IPS DF 19.7 (cell line): ENCODE measurements at places on chromosomes 4 and X.
A peak's percentile ranks its signal among the peaks of the same experiment; 100 is the strongest.

GRCh38 chrX:41781500-41781899 lies 57.5 kb downstream of the GPR82 start:
- no peak for DNase-seq

DNA sequence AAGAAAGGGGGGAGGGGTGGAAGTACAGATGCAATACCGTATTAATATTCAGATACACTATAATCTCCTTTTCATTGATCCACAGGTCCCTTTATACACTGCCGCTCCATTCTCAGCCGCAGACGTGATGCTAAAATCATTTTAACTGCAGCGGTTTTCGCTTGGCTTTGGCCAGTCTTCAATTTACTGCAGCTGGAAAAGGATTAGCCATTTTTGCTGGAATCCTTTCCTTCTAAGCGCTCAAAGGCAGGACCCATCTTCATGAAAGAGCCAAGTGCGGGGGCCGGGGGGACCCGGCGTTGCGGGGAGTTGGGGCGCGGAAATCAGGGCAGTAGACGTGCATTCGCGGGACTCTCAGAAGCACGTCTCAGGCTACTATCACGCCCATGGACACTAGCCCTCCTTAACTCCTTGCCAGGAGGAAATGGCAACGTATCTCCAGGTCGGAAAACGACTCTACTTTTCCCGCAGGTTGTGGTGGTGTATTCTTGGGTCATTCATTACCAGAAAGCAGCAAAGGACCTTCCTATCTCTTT lies 1.7 kb upstream of the PCDH10 start:
- no peak for DNase-seq

DNA sequence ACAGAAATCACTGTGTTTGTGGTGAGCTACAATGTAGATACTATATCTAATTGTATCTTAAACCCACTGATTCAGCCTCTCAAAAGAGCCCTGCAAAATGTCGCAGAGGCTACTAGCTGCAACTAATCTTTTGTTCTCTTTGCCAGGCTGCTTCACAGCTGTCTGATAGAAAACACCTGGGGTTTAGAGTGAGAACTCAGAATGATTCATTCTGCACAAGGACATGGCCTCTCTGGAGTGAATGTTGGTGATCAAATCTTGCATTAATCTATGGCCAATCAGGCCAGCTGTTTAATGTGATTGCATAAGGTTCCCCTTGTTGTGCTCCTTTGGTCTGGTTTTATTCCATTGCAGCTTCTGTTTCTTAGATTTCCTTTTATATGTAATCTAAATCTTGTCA lies 100.3 kb downstream of the EMCN start:
- DNase-seq: no peak

- no peak for DNase-seq
Measured at GRCh38 chr4:185697488-185697887, 114.5 kb downstream of the SORBS2 start.

DNA sequence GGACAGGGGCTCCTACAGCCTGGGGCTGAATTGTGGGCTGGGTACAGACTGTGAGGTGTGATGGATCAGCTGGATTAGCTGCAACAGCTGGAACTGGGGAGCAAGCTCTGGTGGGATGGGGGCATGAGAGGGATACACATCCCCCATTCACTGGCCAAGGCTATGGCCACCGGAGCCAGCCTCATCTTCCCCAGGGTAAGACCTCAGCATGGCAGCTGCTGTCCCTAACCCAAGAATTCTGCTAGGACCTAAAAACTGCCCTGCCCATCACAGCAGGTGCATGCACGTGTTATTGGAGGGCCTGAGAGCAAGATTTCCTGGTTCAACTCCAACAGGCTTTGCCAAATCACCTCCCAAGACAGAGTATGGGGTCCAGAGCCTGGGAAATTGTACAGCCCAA lies 258.6 kb upstream of the AGTR2 start:
- DNase-seq: no peak

- no peak for DNase-seq
Measured at GRCh38 chr4:153137159-153137558, 67.1 kb upstream of the TRIM2 start.

DNA sequence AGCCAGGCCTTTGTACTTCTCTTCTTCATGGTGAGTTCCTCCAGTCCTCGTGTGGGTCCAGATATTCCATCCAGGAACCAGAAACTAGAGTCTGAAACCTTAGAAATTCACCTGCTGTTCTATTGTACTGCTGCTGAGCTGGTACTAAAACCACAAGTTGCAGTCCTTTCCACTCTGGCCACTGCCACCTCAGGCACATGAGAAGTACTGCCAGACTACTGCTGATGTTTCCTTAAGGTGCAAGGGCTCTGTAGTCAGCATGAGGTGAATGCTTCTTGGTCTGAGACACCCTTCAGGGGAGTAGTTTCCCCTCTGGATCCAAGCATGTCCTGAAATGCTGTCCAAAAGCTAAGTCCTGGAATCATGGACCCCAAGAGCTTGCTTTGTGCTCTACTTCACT lies 399.6 kb upstream of the CT83 start:
- DNase-seq: no peak

- DNase-seq: no peak
Measured at GRCh38 chrX:107728371-107729099, 47.1 kb downstream of the TSC22D3 start.

DNA sequence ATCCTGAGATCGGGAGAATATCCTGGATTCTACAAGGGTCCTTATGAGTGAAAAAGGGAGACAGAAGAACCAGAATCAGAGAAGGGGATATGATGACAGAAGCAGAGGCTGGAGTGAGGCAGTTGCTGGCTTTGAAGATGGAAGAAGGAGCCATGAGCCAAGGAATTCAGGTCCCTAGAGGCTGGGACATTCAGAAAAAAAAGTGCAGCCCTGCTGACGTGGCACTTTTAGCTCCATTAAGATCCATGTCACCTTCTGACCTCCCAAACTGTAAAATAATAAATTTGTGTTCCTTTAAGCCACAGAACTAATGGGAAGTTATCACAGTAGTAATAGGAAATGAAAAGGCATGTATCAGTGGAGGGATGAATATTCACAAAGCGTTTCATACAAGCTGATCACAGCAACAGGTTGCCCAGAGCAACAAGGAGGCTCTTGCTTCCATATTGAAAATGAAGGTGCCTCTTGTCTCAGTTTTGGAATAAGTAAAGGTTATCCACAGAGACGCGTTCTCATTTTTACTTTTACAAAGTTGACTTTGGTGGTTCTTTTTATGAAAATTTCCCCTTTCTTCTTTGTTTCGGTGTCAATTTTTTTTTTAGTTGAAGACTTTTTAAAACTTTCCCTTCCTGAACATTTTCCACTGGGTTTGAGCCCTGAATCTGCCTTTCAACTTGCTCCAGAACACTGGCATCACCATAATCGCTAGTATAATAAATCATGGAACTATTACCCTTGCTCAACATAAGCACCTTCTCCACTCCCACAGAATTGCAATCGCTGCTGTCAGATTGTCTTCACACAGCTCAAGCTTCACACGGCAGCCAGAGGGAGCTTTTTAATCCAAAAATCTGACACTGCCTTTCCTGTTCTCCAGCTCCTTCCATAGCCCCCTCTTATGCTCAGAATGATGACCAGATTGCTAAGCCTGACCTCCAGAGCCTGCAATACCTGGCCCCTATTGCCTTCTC lies 127.6 kb upstream of the RBPJ start:
- no peak for DNase-seq

DNA sequence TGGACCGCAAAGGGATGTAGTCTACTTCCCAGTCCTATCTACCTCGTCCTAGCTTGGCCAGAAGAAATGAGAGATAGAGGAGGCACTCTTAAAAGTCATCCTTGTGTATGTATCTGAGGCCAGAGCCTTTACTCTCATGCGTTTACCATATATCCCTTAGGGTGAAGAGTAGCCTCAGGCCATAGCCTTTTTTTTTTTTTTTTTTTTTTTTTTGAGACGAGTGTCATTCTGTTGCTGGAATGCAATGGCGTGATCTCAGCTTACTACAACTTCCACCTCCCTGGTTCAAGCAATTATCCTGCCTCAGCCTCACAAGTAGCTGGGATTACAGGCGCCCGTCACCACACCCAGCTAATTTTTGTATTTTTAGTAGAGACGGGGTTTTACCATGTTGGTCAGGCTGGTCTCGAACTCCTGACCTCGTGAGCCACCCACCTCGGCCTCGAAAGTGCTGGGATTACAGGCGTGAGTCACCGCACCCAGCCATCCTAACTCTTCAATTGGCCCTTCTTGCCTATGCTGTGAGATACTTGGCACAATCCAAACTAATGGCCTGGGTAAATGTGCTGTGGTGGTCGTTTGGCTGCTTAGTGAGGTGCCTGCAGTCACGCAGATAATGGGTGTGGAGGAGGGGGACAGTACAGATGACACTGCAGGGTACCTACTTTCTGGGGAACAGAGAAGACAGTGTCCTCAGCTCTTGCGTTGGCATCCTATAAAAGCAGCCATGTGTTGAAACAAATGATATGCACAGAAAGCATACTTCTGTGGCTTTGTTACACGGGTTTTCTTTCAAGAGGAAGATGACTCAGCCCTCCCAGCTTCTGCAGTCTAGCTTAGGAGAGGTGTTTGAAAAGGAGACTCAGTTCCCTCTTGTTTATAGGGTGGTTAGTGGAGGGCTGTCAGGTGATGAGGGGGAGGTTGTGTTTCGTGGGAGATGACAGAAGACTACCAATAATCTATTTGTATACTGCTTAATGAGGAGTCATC lies 10.4 kb upstream of the DGAT2L6 start:
- no peak for DNase-seq

DNA sequence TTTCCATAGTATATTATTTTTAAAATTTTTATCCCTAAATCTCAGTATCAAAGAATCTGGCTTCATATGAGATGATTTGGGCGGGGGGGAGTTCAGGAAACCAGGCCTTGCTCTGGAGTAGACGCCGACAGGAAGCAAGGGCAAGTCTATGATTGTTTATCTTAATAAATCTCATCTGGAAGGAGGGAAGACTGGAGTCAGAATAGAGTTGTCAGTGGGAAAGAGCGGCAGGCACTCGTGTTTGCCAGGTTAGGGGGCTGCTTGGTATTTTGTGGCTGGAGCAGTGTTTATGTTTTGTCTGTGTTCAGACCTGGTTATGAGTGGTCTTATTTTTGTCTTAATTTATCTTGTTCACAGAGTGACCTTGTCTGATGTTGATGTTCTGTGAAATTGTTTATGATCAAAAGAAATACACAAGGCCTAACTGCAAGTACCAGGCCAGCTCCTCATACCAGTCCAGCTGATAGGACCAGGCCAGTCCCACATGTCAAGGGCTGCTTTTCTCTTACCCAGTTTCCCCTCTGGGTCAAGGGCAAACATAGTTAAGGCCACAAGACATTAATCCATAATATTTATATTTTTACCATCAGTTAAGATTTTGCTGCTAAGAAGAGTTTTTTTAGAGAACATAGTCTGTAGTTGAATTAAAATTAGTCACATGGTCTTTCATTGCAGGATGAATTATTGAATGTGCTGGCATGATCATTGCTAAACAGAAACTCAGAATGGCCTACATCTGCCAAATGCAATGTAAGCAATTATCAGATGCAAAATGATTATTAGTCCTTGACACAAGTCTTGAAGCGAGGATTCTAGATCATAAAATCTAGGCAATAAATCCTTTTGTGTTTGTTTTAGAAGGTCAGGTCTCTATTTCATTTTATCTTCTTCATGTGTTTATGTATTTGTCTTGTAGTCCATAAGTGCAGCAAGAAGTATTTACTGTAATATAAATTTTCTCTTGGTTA lies 176.5 kb downstream of the GASK1B start:
- DNase-seq: no peak

DNA sequence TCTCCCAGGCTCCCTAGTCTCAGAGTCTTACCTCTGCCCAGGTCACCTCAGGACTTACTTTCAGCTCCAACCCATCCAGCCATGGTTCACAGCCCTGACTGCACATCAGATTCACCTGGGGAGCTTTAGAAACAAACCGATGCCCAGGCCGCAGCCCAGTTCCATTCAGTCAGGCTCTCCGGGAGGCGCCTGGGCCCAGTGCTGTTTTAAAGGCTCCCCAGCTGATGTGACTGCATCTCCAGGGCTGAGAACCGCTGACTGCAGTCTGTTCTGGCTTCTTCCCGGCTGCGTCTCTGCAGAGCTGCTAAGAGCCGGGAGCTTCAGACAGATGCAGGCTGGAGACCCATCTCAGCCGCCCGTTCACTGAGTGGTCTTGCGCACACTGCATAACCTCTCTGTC lies 44.4 kb upstream of the LGI2 start:
- no peak for DNase-seq

- no peak for DNase-seq
Measured at GRCh38 chr4:13992975-13993520, 365.5 kb upstream of the BOD1L1 start.

DNA sequence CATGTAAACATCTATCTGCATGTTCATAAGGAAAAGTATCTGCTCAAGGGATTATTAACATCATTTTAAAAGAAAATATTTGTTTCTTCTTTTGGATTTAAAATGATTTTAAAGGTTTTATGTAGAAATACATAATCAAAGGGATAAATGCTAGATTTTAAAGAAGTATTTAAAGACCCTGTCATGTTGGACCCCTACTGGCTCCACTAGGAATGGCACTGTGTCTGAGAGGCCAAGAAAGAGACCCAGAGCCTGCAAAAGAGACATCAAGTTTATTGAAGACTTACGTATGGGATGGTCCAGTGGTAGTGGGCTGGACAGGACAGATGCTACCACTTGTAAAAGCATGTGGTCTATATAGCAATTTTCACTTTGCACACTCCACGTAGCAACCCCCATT lies 78.7 kb upstream of the PCDH18 start:
- DNase-seq: peak; percentile 9

GRCh38 chrX:1813809-1814208 lies 198.9 kb downstream of the ASMT start:
- DNase-seq: no peak

- no peak for DNase-seq
Measured at GRCh38 chrX:148755111-148755510, 254.7 kb downstream of the AFF2 start.

- no peak for DNase-seq
Measured at GRCh38 chr4:103272174-103272573, 74.0 kb upstream of the CENPE start.

DNA sequence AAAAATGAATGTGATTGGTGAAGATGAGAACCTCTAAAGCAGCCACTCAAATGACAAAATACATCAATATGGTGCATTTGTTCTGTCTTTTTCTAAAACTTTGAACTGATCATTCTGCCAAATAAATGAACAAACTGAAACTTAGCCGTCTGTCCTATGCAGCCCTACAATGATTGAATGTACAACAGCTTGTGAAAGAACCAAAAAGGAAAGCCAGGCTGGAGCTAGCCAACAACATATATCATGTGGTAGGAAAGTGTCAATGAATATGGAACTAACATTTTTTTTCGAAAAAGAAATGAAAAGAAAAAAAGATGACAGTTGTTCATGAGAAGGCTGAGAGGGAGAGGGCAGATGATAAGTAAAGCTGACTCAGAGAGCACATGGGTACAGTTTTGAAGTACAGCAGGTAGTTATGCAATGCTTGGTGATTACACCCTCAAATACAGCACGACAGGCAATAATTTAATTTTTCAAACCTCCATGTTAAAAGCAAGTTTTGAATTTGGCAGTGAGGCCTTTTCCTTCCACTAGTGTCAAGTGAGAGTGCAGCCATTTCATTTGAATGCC lies 21.2 kb upstream of the SLC7A11 start:
- DNase-seq: no peak

DNA sequence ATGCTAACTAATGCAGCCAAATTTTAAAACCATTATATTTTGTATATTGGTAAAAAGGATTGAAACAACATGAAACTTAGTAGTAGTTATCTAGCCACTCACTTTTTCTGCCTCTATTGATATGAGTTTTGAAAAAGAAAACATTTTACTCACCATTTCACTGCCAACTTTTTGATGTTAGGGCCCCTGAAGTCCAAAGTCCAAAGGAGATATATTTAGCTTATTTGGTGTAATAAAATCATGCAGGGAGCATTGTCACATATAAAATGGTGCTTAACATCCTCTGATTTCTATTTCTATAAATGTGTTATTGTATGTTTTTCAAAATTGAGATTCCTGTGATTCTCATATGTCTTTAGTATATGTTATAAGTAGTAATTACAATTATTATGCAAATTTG lies 24.5 kb upstream of the CXCL3 start:
- no peak for DNase-seq
